ENCODE measurements at places on chromosomes 5 and 9.

- DNase-seq, result no peak
These were observed 4.4 kb upstream of the FOXE1 start for GRCh38 chr9:97848480-97849237.

- DNase-seq, result no peak
These were observed 214.7 kb downstream of the GAS1 start for GRCh38 chr9:86732514-86733171.

- no peak for DNase-seq
These were observed 3.7 kb downstream of the CARD19 start for GRCh38 chr9:93099551-93100275.

- DNase-seq, result no peak
These were observed 195.9 kb downstream of the RFK start for GRCh38 chr9:76198336-76198735.

DNA sequence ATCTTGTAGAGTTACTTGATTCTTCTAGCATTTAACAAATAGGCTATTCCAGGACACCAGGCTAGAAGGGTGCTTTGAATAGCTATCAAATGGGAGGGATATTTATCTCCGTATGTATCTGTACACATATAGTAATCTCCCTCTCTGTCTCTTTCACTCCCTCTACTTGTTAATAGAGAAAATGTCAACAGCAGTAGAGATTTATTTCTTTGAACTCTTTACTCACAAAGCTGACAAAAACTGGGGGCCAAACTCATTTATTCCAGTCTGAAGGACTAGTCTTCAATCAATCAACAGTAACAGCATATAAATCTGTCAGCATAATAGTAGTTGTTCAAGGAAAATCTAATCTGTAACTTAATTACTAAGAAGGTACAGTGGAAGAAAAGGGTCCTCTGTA is 78.2 kb upstream of the FER start:
- DNase-seq, result no peak

DNA sequence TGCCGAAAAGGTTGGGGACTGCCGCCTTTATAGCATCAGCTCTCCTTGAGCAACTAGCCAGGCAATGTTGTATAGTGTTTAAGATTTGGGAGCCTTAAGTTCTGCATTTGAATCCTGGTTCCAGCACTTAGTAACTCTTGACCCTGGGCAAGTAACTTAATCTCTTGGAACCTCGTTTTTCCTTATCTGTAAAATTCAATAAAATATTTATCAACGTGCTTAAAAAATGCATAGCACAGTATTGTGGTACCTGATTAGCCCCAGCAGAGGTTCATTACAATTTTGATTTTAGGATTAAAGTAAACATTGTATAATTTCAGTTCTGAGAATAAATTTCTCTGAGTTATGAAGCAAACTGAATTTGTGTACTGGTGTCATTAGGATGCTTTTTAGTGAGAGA is 66.4 kb downstream of the ZSWIM6 start:
- no peak for DNase-seq

- no peak for DNase-seq
These were observed 514.8 kb downstream of the PSAT1 start for GRCh38 chr9:78811622-78812276.

DNA sequence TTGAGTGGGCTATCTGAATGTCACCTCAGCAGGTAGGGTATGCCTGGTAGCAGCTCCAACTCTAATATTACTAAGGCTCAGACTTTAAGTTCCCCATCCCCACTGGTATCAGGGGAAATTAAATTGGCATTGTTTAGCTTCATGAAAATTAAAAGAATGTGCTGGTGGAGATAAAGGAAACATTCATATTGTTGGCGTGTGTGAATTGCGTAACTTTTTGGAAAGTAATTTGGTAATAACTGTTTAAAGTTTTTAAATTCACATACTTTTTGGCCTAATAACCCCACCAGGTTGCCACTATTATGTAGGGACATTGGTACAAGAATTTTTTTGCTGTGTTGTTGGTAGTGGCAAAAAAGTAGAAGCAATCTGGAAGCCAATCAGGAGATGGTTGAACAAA is 29.4 kb downstream of the TNPO1 start:
- DNase-seq, result no peak

- DNase-seq, result no peak
These were observed 163.2 kb downstream of the UNC13B start for GRCh38 chr9:35324966-35325365.

DNA sequence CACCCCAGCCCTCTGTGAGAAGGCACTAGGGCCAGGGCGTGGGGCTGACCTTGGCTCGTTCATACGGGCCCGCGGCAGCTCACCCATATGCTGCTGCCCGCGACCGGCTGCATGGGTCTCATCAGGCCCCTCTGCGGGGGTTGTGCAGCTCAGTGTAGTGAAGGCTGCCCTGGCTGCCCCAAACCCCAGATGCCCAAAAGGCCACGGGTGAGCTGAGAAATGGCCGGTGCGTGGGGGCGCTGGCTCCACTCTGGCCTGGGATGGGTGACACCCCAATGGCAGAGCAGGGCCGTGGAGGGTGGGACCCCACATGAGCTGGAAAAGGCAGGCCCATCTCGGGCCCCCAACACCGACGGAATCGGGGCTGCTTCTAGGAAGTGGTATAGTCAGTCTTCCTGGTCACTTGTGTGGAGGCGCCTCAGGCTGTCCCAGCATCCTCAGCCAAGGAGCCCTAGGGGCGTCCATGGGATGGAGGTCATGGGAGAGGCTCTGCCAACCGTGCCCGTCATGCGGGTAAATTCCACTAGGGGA is 19.4 kb upstream of the LRRC14B start:
- DNase-seq, result no peak

Data from Kasumi-1 (cell line).